ENCODE measurements at places on chromosomes 7 and 10. TPM values are rescaled to one million over a fixed set of nuclear protein-coding genes. Genes with fewer than 3 reads are reported as not detected.

PGAM2 gene
- total RNA-seq = 1.4 TPM

SPDYE9 gene
- total RNA-seq = not detected

MARVELD1 gene
- 33.1 TPM for total RNA-seq

CPXM2 gene
- total RNA-seq = 2.9 TPM

DNA sequence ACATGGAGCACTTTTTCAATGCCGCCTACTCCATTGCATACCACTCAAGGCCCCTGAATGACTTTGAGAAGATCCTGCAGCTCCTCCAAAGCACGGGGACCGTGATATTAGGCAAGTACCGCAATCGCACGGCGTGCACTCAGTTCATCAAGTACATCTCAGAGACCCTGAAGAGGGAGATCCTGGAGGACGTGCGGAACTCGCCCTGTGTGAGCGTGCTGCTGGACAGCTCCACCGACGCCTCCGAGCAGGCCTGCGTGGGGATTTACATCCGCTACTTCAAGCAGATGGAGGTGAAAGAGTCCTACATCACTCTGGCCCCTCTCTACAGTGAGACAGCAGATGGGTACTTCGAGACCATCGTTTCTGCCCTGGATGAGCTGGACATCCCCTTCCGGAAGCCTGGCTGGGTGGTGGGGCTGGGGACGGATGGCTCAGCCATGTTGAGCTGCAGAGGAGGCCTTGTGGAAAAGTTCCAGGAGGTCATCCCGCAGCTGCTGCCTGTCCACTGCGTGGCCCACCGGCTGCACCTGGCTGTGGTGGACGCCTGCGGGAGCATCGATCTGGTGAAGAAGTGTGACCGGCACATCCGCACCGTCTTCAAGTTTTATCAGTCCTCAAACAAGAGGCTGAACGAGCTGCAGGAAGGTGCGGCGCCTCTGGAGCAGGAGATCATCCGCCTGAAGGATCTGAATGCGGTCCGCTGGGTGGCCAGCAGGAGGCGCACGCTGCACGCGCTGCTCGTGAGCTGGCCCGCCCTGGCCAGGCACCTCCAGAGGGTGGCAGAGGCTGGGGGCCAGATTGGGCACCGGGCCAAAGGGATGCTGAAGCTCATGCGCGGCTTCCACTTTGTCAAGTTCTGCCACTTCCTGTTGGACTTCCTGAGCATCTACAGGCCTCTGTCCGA lies 12.7 kb upstream of the ATP6V0E2 start:
- H3K27me3 ChIP-seq = no peaks in the 10 kb centered on the region
- no peaks in the 10 kb centered on the region for H3K4me1 ChIP-seq
- no peak overlapping the region for H3K4me3 ChIP-seq
- H3K36me3 ChIP-seq = no peaks in the 10 kb centered on the region
- H3K27ac ChIP-seq = no peak overlapping the region

DNA sequence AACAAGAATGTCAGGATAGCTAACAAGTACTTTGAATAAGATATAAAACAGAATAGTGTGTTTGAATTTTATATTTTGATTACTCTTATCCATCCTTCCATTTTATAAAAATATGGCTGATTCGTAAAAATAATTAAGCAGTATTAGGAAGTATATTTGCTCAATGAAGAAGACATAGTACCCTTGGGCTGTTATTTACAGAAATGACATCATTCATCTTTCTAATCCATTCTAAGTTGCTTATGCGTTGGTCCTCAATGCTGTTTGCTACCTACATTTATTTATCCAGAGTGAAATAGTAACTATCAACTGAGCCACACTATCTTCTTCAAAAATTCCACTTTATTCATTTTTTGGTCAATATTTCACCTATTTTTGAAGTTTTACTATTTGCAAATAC lies 2.1 kb upstream of the ZNF804B start:
- peaks cover 6% of the 10 kb centered on the region for H3K27me3 ChIP-seq
- no peak for DNase-seq
- H3K27ac ChIP-seq = no peak overlapping the region
- no peak overlapping the region for H3K4me3 ChIP-seq
- no peaks in the 10 kb centered on the region for H3K36me3 ChIP-seq

DNA sequence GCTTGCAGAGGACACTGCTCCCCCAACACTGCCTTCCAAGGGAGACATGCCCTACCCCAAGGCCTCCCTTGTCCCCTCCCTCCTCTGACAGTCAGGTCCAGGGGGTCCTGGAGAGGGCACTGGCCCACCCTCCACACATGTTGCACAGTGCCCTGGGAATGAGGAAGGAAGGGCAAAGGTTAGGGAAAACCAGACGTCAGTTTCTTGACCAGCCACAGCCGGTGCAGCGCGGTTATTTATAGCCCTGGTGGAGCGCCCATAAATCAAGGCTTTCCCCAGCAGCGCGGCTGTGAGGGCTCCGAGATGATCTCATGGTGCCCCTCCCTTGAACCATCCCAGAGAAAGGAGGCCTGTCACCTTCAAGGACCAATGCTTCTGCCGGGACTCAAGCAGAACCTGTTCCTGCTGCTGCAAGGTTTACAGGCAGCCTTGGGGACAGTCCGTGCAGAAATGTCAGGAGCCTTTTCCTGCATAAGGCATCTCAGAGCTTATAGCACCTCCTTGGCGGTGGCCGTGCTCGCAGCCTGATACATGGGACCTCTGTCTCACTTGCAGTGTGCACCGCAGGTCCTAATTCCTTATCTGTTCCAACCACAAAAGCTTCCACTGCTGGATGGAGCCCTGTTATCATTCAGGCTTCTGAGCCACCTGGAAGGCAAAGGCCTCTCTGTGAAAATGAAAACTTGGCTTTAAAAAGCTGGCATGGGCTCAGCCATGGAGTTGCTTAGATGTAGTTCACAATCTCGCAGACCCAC lies 127.3 kb downstream of the LHPP start:
- no peaks in the 10 kb centered on the region for H3K27me3 ChIP-seq
- DNase-seq = no peak
- H3K36me3 ChIP-seq = no peaks in the 10 kb centered on the region
- H3K27ac ChIP-seq = no peak overlapping the region

- no peak overlapping the region for H3K4me3 ChIP-seq
Measured at GRCh38 chr10:43686414-43686813, 37.7 kb upstream of the ZNF32 start.

DNA sequence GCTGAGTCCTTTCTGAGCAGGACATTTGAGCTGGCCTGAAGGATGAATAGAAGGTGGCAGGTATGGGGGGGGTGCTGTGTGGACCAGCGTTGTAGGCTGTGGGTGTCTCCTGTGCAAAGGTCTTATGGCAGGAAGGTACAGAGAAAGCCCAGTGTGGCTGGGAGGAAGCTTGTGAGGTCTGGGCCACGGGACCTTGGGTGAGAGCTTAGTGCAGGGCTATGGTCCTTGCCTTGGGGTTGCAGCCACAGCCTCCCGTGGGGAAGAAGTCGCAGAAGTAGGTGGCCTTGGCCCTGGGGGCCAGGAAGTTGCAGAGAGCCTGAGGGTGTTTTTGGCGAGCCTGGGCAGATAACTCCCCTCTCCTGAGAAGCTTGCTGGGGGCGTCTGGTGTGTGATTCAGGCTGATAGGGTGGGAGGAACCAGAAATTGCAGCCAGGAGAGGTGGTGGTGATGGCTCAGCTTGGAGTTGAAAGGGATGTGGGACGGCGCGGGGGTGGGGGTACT lies 172.0 kb upstream of the TNRC18 start:
- peaks cover 2% of the 10 kb centered on the region for H3K27me3 ChIP-seq
- H3K27ac ChIP-seq = no peak overlapping the region
- DNase-seq = no peak

DNA sequence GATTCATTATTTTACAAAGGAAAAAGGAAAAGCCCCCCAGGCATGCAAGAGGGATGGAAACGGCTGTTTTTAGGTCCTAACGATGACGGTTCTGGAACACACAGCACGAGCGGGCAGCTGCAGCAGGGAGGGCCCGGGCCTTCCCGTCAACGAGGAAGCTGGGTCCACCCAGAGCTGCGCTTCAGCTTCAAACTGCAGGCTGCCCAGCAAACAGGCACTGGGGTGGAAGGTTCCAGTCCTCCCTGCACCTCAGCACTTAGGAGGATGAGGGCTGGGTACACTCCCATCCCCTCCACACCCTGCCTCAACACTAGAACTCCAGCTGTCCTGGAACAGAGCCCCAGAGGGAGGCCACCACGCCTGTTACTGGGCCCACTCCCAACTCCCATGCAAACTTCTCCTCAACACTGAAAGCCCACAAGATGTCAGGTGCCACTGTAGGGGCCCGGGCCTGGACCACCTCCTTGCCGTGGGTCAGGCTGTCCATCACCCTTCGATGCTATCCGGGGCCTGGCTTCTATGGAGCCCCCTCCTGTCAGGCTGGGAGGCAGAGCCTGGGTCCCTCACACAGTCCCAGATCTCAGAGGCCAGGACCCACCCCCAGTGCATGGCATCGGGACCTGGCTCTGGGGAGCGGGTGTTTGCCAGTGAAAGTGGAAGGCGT lies 33.0 kb downstream of the PAPOLB start:
- no peaks in the 10 kb centered on the region for H3K27me3 ChIP-seq
- no peak for DNase-seq
- H3K36me3 ChIP-seq = no peaks in the 10 kb centered on the region

- no peaks in the 10 kb centered on the region for H3K27me3 ChIP-seq
- H3K4me1 ChIP-seq = peaks cover 6% of the 10 kb centered on the region
- no peak overlapping the region for H3K27ac ChIP-seq
- no peak overlapping the region for H3K4me3 ChIP-seq
Measured at GRCh38 chr10:84331091-84331490, 2.7 kb downstream of the CCSER2 start.

DNA sequence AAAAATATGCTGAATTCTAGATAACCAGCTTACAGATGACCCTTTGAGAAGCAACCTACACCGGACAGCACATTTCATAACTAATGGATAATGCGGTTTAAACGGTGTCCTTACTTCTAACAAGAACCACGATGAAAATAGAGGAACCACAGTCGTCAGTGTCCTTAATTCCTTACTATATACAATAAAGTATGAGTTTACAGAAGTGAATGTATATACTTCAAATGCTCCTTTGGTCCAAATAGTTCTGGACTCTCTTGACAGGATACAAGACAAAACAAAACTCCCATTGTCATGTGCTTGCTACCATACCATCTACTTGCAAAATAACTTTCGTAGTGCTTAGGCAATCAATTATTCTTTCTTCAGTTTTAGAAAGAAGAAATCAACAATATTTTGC lies 2.4 kb downstream of the NAMPT start:
- H3K27me3 ChIP-seq = no peaks in the 10 kb centered on the region
- H3K4me3 ChIP-seq = no peak overlapping the region
- DNase-seq = no peak
- no peaks in the 10 kb centered on the region for H3K36me3 ChIP-seq
- no peaks in the 10 kb centered on the region for H3K4me1 ChIP-seq
- H3K27ac ChIP-seq = no peak overlapping the region

- no peak overlapping the region for H3K4me3 ChIP-seq
- H3K4me1 ChIP-seq = peaks cover 7% of the 10 kb centered on the region
- no peak for DNase-seq
- H3K27ac ChIP-seq = no peak overlapping the region
- no peaks in the 10 kb centered on the region for H3K27me3 ChIP-seq
- H3K36me3 ChIP-seq = no peaks in the 10 kb centered on the region
Measured at GRCh38 chr10:103910442-103911012, 7.5 kb downstream of the STN1 start.

- no peak for DNase-seq
- no peak overlapping the region for H3K27ac ChIP-seq
- H3K4me3 ChIP-seq = no peak overlapping the region
- H3K27me3 ChIP-seq = no peaks in the 10 kb centered on the region
Measured at GRCh38 chr10:21076381-21076780, 179.3 kb upstream of the NEBL start.

GRCh38 chr10:6537770-6538169 lies 42.3 kb downstream of the PRKCQ start:
- H3K27me3 ChIP-seq = no peaks in the 10 kb centered on the region
- DNase-seq = no peak
- no peaks in the 10 kb centered on the region for H3K4me1 ChIP-seq
- H3K27ac ChIP-seq = no peak overlapping the region
- no peaks in the 10 kb centered on the region for H3K36me3 ChIP-seq
- H3K4me3 ChIP-seq = no peak overlapping the region

DNA sequence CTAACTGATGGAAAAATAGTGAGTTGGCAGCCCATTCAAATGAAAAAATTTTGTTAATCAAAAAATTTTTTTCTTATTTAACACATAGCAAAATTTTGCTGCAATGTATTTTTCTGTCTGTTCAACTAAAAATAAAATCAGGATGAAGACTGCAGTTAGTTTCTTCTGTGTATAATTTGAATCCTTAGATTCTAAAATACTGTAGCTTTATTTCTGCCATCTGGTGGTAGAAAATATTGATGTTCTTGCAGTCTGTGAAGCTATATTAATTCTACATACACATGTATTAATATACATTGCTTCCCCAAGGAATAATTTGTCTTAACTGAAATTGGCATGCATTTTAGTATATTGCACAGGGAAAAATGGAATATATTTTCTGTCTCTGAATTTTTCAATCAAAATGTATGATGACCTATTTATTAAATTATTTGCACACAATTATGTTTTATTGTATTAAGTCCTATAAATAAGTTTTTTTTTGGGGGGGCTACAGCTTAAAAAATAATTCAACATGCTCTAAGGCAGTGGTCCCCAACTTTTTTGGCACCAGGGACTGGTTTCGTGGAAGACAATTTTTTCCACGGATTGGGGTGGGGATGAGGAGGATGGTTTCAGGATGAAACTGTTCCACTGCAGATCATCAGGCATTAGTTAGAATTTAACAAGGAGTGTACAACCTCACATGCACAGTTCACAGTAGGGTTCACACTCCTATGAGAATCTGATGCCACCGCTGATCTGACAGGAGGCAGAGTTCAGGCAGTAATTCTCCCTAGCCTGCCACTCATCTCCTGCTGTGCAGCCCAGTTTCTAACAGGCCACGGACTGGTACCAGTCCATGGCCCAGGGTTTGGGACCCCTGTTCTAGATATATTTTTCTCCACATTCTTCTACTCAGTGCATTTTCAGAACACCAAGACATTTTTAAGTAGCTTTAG lies 119.4 kb downstream of the GNAT3 start:
- DNase-seq = no peak
- no peaks in the 10 kb centered on the region for H3K4me1 ChIP-seq
- no peaks in the 10 kb centered on the region for H3K27me3 ChIP-seq

GRCh38 chr7:2876031-2876731 lies 32.1 kb upstream of the GNA12 start:
- H3K27ac ChIP-seq = no peak overlapping the region
- H3K36me3 ChIP-seq = no peaks in the 10 kb centered on the region
- H3K4me1 ChIP-seq = peaks cover 10% of the 10 kb centered on the region
- H3K4me3 ChIP-seq = no peak overlapping the region
- no peaks in the 10 kb centered on the region for H3K27me3 ChIP-seq

DNA sequence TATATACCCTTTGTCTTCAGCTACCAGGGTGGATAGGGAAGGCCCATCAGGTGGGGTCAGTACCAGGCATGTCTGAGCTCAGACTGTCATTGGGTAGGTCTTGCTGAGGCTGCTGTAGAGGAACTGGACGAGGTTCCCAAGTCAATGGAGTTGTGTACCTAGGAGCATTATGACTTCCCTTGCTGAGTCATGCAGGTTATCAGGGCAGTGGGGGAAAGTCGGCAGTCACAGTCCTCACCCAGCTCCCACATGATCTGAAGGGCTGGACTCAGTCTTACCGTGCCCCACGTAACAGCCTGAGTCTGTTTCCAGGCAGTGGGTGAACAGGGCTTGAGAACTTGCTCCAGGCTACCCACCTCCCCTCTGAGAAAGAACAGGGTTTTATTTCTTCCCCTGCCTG lies 260.8 kb upstream of the COBL start:
- no peaks in the 10 kb centered on the region for H3K36me3 ChIP-seq
- no peaks in the 10 kb centered on the region for H3K27me3 ChIP-seq
- no peak overlapping the region for H3K27ac ChIP-seq
- H3K4me3 ChIP-seq = no peak overlapping the region
- H3K4me1 ChIP-seq = no peaks in the 10 kb centered on the region

GRCh38 chr7:157267516-157267915 lies 69.3 kb upstream of the DNAJB6 start:
- DNase-seq = no peak
- no peak overlapping the region for H3K27ac ChIP-seq
- no peak overlapping the region for H3K4me3 ChIP-seq
- H3K4me1 ChIP-seq = no peaks in the 10 kb centered on the region
- peaks cover 36% of the 10 kb centered on the region for H3K36me3 ChIP-seq
